ENCODE measurements at places on chromosomes 1 and 21. TPM values are rescaled to one million over a fixed set of nuclear protein-coding genes. Genes with fewer than 3 reads are reported as not detected.
A peak's percentile ranks its signal among the peaks of the same experiment; 100 is the strongest.

- no peak for DNase-seq
Observed at GRCh38 chr1:3945916-3946840, 46.1 kb upstream of the C1orf174 start.

- DNase-seq: no peak
Observed at GRCh38 chr1:113353580-113353979, 36.7 kb upstream of the MAGI3 start.

GRCh38 chr1:12649971-12650421, 6.1 kb downstream of the AADACL4 start:
- no peak for DNase-seq

DNA sequence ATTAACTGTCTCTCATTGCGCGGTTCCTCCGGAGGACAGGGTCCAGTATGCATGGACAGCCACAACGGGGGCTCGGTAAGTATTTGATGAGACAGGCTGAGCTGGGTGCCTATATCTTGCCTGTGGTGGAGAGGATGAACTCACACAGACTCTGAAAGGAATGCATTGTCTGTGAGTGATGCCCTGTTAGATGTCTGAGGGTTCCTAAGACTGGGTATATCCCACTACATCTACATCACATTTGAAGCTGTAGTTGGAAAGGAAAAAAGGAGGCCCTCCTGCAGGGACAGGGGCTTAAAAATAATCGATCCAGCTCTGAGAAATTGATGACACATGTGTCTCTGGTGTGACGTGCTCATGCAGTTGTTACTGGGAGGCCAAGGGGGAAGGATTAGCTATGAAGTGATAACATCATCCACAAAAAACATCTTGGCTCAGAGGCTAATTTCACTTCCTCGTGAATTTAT, 1.9 kb downstream of the ADARB1 start:
- DNase-seq: peak; percentile 51

- no peak for DNase-seq
Observed at GRCh38 chr1:10621906-10622305, 147.2 kb downstream of the PEX14 start.

DNA sequence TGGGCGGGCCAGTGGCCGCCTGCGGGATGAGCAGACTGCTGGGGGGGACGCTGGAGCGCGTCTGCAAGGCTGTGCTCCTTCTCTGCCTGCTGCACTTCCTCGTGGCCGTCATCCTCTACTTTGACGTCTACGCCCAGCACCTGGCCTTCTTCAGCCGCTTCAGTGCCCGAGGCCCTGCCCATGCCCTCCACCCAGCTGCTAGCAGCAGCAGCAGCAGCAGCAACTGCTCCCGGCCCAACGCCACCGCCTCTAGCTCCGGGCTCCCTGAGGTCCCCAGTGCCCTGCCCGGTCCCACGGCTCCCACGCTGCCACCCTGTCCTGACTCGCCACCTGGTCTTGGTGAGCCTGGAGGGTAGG, 2.1 kb downstream of the B4GALT2 start:
- DNase-seq: no peak

DNA sequence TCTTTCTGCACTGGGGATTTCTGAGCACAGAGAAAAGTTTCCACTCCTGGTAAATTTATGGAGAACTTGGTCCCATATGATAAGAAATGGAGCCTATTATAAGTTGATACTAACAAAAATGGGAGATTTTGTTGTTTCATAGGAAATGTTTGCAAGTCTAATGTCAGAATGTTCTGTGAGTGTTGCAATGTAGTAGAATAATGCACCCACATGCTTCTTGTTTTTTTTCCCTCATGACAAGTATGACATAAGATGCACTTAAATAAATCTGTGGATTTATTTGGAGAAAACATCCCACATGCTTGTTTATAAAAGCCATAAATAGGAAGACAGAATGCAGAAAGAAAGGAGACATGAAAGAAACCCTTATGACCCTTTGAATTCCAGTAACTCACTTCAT, 50.8 kb upstream of the KCNJ6 start:
- DNase-seq: no peak

GRCh38 chr1:221783936-221784335, 42.0 kb upstream of the DUSP10 start:
- DNase-seq: no peak

DNA sequence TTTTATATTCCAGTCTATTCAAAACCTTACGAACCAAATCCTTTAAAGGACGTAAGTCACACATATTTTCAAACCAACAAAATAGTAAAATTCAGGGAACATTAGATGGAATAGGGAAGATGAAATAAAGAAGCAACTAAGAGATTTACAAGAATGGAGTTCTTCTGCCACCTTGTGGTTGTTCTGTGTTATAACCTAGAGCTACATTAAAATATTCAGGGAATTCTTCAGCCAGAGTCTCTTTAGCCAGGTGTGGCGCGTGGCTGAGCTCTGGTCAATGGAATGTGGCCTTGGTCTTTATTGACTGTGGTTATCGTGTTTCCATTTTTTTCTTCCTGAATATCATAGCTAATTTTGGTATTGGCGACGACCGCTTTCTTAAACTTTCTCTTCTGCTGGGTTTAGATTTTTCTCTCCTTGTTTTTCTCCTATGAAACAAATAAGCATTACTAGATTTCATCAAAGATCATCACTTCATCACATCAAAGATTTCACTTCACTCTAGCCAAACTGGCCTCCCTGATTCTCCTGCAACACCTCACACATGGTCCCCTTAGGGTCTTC, 221.3 kb downstream of the MRPL39 start:
- no peak for DNase-seq

DNA sequence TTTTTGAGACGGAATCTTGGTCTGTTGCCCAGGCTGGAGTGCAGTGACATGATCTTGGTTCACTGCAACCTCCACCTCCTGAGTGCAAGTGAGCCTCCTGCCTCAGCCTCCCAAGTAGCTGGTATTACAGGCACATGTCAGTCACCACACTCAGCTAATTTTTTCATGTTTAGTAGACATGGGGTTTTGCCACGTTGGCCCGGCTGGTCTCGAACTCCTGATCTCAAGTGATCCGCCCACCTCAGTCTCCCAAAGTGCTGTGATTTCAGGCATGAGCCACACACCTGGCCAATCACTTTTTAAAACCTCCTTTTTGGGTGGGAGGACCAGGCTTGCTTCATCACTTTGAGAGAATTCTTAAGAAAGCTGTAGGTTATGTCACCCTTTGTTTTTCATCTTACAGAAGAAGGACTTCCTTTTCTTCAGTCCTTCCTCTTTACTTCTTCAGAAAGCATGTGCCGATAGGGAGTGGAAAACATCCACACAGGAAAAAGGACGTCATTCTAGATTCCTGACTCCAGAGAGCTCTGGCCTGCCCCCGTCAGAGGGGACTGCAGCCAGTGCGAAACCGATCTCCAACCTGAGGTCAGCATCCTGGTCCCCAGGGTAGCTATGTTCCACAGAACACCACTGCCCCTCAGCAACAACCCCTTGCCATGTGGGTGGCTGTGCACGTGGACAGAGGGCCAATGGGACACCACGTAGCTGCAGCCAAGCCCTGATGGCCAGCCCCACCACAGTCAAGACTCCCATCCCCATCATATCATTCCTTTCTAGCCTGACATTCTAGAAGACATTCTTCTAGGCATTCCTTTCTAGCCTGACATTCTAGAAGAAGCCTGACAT, 21.9 kb downstream of the NCF2 start:
- no peak for DNase-seq

DNA sequence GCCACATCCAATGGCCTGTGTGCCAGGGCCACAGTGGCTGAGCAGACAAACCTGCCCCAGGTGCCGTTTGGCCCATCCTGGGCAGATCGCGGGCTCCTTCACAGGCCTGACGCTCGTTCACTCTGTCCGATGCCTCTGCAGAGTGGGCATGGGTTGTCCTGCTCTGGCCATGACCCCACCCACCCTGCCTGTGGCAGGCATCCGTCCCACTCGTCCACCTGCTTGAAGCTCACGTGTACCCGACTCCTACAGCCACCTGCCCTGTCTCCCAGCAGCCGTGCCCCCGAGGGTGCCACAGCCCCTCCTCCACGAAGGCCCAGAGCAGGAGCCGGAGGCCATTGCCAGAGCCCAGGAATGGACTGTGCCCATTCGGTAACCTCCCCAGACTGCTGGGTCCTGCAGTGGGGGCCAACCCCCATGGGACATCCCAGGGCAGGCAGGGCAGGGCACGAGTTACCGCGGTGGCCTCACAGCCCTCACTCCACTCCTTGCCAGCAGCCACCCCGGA, 41.9 kb downstream of the TRIM11 start:
- no peak for DNase-seq

- DNase-seq: no peak
Observed at GRCh38 chr1:100287162-100287561, 21.1 kb downstream of the RTCA start.

DNA sequence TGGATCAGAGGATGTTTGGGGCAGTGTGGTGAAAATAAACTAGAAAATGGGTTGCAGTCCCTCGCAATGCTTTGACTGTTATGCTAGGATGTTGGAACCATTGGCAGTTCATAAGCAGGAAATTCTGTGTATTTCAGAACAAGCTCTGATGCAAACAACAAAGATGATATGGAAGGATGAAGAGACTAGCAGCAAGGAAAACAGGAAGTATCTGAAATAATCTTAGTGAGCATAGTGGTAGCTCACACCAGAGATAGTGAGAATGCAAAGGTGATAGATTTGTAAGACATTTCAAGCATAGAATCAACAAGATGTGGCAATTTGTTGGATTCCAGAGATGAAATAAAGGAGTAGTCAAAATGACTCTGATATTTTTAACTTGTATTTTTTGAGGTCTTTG, 11.1 kb upstream of the RCC1 start:
- no peak for DNase-seq

DNA sequence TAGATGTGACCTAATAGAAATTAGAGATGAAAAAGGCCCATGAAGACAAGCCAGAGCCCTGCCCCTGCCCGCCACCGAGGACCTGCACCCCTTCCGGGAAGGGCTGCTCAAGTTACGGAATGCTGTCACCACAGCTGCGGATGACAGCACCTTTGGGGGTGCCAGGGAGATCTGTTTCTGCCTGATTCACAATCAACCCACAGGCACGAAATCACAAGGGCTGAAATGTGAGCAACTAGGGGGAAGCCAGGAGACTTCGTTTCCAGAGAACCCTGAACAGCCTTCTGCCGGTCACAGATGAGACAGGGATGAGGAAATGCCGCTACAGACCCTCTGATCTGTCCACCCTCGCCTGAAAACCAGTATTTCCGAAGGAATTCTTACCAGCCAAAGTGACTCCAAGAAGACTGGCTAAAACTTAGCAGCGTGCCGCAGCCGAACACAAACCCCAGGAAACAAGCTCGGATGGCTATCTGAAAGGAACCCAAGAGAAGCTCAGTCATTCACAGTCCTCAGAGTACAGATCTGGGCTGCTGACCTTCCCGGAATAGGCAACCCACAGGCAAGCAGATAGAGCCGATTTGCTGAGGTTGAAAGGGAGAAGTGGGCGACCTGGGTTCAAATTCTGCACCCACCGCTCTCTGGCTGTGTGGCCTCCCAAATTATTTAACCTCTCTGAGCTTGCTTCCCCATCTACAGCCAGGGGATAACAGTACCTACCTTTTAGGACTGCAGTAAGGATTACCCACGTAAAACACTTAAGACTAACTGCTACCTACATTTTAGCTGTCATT, 1.1 kb downstream of the ICMT start:
- DNase-seq: no peak

GRCh38 chr1:197327776-197328364, 59.8 kb downstream of the CRB1 start:
- DNase-seq: no peak

DNA sequence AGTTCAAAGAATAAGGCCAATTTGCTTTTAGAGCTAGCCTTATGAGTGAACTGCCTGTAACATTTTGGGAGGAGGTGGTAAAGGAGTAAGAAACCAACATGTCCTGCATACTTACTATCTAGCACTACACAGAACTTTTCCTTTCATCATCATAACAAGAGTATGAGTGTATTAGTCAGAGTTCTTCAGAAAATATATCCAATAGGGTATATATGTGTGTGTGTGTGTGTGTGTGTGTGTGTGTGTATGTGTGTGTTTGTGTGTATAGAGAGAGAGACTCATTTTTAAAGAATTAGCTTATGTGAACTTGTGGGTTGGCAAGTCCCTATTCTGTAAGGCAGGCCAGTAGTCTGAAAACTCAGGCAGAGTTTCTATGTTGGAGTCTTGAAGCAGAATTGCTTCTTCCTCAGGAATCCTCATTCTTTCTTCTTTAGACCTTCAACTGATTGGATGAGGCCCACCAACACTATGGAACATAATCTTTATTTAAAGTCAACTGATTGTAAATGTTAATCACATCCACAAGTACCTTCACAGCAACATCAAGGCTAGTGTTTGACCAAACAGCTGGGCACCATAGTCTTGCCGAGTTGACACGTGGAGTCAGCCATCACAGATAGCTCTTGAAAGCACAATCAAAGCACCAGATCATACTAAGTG, 121.9 kb downstream of the CYYR1 start:
- no peak for DNase-seq

- no peak for DNase-seq
Observed at GRCh38 chr1:97168056-97168455, 446.5 kb downstream of the PTBP2 start.

GRCh38 chr1:42043811-42044210, 109.4 kb upstream of the GUCA2B start:
- no peak for DNase-seq

DNA sequence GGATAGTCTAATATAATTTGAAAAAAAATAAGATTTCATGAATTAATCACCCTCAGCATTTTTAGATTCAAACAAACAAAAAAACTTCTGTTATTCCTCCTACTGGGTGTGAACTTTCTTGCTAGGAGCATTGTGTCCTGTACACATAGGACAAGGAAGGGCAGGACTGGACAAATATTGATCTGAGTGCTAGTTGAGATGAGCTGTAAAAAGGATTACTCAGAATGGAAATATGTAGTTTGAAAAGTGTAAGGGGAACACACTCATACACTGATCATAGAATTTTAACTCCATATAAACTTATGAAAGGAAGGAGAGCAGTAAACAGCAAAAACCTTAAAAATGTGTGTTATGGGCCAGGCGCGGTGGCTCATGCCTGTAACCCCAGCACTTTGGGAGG, 156.5 kb upstream of the ZNF648 start:
- DNase-seq: no peak

DNA sequence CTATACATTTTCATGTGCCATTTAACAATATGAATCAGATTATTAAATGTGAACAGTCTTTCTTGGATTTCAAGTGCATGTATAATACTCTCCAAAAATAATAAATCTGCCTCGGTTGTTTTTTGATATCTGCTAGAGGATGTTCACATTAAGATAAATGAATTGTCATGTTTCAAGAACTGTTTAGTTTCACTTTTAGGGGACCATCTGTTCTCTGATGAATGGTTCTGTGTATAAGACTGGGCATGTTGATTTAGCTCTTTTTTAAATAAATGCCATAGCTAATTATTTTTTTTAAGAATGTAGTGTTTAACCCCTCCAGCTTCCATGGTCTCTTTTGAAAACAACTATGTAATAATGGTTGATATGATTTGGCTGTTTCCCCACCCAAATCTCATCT, 1245.1 kb upstream of the ADGRL4 start:
- no peak for DNase-seq

Gene RHOU
- 29.5 TPM for total RNA-seq

Gene FCRL4
- total RNA-seq: not detected

Gene OPRD1
- total RNA-seq: not detected

Gene VANGL2
- total RNA-seq: 1.7 TPM

Gene HCRTR1
- 0.39 TPM for total RNA-seq

Gene CD84
- 17.1 TPM for total RNA-seq

Gene WLS
- total RNA-seq: 43.0 TPM

All from mesenteric fat pad (tissue), 1 donor.